ENCODE measurements at places on chromosomes 4 and X.
A peak's percentile ranks its signal among the peaks of the same experiment; 100 is the strongest.

GRCh38 chr4:15906020-15906443 lies 32.5 kb downstream of the FGFBP1 start:
- DNase-seq, result no peak

GRCh38 chrX:69556060-69557011 lies 52.2 kb downstream of the NALF2 start:
- no peak for DNase-seq

- peak; percentile 40 for DNase-seq
Measured at GRCh38 chrX:130770615-130771014, 132.4 kb downstream of the ENOX2 start.

DNA sequence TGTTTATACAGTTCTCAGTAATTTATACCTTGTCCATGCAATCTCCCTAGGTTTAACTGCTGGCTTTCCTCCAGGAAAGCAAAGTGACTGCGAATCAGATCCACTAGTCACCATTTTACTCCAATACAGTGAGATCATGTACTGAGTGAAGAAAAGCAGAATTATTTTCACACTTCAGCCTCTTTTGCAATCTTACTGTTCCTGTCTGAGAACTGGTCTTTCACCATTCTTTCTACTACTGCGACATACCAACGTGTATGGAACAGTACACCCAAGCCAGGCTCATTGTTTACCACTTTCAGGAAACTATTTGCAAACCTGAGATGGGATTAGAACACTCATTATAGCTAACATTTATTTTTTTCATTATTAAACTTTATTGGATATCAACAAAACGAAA lies 8.0 kb upstream of the MSL3 start:
- DNase-seq, result no peak

GRCh38 chr4:73451404-73451803 lies 15.4 kb downstream of the AFP start:
- peak; percentile 68 for DNase-seq

- DNase-seq, result no peak
Measured at GRCh38 chrX:132775263-132775823, 183.1 kb downstream of the HS6ST2 start.

GRCh38 chr4:15003891-15004738 lies 1.8 kb downstream of the CPEB2 start:
- no peak for DNase-seq

GRCh38 chr4:11900359-11900758 lies 471.7 kb upstream of the HS3ST1 start:
- no peak for DNase-seq

DNA sequence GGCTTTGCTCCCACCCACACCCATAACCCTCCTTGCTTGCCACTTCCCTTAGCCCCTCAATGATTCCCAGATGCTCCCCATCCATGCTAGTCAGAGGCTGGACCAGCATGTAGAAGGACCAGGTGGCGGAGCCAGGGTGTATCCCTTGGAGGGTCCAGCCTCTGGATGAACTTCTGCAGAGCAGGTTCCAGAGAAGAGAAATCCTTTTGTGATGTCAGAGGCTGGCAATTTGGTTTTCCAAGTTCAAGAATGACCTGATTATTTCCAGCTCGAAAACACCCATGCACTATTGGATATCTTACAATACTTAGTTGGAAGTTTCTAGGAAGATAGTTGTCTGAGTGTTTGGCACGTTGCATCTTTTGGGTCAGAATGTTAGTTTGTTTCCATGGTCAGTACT lies 168.3 kb upstream of the RPS6KA3 start:
- no peak for DNase-seq

DNA sequence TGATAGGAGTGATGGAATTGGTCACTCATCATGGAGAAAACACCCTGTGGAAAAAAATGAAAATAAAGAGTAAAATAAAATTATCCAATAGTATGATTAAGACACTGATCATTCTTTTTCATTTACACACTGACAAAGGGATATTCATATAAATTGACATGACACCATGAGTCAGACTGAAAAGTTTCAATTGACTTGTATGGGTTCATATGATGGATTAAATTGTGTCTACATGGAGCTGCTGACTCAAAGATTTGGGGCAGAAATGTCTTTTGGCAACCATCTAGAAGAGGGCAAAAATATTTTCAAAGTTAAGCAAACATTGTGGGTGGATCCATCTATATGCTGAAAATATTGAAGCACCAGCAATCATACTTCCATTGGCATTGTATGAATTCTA lies 153.4 kb upstream of the PPP3CA start:
- no peak for DNase-seq

GRCh38 chrX:106905064-106905708 lies 2.0 kb upstream of the RIPPLY1 start:
- DNase-seq, result no peak

- no peak for DNase-seq
Measured at GRCh38 chrX:153665726-153666306, 7.8 kb downstream of the PNCK start.

GRCh38 chr4:8862800-8863685 lies 8.6 kb downstream of the HMX1 start:
- no peak for DNase-seq

DNA sequence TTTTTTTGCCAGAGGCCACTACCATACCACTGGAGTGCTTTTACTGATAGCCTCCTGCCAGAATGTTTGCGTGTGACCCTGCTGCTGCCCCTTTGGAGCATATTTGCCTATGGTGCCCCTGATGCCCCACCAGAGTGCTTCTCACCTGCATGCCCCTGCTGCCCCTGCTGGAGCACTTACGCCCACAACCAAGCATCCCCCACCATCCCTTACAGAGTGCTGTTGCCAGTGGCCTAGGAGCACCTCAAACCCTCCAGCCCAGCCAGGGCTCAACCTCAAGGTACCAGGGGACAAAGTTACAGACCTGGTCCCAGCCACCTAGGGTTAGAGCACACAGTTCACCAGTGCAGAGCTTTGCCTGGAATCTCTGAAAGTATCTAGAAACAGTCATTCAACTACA lies 207.2 kb downstream of the CFAP299 start:
- no peak for DNase-seq

- DNase-seq, result no peak
Measured at GRCh38 chr4:3851211-3851610, 85.0 kb downstream of the ADRA2C start.

GRCh38 chrX:35841872-35842271 lies 43.7 kb downstream of the MAGEB16 start:
- DNase-seq, result no peak

GRCh38 chr4:13990596-13991589 lies 363.4 kb upstream of the BOD1L1 start:
- no peak for DNase-seq

GRCh38 chr4:70927502-70928137 lies 25.5 kb downstream of the MOB1B start:
- DNase-seq, result no peak

DNA sequence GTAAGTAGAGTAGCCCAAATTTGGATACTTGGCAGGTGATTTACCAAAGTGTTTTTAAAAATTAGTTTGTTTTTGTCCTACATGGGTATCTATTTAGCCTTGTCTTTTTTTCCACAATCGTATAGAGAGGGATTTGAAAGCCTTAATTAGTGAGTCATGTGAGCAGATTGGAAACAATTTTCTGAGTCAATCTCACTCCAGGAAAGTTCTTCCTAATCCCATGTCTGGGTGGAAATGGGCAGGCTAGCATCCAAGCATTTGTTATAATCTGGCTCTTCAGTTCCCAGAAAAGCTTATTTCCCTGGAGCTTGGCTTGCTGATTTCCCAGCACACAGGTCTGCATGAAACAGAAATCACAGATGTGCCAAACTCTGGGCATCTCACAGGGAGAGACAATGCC lies 426.9 kb upstream of the BOD1L1 start:
- DNase-seq, result no peak

- DNase-seq, result no peak
Measured at GRCh38 chr4:132540268-132540667, 608.8 kb upstream of the PCDH10 start.

DNA sequence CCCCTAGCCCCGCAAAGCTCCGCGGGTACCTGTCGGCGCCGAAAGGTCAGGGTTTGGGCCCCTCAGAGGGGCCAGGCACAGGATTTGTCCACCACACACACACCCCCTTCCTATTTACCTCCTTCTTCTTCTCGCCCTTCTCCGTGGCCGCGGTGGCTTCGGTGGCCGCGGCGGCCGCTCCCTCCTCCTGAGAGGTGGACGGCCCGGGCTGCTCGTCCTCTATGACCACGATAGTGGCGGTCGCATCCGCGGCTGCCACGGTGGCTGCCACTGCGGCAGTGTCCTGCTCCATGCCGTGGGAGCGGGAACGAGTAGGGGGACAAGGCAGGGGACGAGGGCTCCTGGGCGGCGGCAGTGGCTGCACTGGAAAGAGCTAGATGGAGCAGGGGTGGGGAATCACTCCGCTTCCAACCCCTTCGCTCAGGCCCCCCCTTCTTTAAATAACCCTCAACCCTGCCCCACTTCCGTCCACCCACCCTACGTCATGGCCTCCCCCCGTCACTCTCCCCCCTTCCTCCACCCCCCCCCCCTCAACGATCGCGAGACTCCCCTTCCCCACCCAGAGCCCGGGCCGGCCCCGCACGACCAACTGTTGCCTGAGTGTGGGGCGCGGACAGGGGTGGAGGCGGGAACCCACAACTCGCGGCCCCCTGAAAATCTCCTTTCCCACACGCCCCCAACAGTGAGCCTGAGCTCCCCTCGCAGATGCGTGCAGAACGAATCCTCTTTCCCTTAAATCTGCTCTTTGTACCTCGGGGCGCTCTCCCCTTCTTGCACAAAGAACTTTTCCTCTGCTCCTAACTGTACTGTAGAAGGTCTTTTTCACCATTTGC lies at the start of gene SMARCA1:
Gene SMARCA1 (minus strand): TSS at position 412 of the 833 bp plus-strand sequence. CDS start 120 bp downstream, at position 292.
- no peak for DNase-seq

DNA sequence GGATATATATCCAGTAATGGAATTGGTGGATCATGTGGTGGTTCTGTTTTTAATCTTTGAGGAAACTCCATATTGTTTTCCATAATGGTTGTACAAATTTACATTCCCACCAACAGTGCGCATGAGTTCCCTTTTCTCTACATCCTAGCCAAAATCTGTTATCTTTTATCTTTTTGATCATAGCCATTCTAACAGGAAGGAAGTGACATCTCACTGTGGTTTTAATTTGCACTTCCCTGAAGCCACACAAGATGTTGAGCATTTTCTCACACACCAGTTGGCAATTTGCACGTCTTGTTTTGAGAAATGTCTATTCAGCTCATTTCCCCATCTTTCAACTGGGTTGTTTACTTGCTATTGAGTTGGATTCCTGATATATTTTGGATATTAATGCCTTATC lies 194.9 kb downstream of the CBLL2 start:
- no peak for DNase-seq

GRCh38 chr4:10380735-10381134 lies 76.5 kb downstream of the ZNF518B start:
- no peak for DNase-seq

- no peak for DNase-seq
Measured at GRCh38 chr4:168882650-168883233, 127.3 kb downstream of the CBR4 start.

DNA sequence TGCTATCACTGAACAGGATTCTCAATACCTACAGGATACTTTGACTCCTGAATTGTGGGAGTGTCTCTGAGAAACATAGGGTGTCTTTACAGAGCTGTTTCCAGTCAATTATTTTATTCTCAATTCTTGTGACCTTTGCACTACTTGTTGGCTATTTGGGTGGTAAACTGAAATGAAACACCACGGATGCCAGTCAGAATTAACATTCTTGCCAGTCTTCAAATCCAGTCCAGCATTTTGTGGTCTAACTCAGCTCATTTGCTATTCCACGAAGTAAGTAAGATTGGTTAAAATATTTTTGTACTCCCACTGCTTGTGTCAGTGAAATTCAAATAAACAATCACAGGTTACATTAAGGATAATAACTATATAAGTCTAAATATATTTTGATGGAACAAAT lies 197.9 kb downstream of the ANKRD50 start:
- DNase-seq, result no peak

GRCh38 chr4:55458611-55459010 lies 62.9 kb downstream of the TMEM165 start:
- DNase-seq, result no peak

GRCh38 chr4:102663073-102663472 lies 97.7 kb downstream of the MANBA start:
- peak; percentile 54 for DNase-seq

- DNase-seq, result no peak
Measured at GRCh38 chr4:119942806-119943205, 123.8 kb downstream of the MAD2L1 start.

DNA sequence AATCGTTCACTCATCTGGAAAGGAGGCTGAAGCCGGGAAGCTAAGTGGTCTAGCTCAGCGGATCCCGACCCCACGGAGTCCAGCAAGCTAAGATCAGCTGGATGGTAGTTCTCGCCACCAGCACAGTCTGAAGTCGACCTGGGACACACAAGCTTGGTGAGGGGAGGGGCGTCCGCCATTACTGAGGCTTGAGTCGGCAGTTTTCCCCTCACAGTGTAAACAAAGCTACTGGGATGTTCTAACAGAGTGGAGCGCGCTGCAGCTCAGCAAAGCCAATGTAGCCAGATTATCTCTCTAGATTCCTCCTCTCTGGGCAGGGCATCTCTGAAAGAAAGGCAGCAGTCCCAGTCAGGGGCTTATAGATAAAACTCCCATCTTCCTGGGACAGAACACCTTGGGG lies 555.4 kb downstream of the BCOR start:
- DNase-seq, result no peak

GRCh38 chrX:12425496-12425895 lies 287.2 kb downstream of the FRMPD4 start:
- DNase-seq, result no peak

GRCh38 chrX:119041175-119041574 lies 31.6 kb upstream of the CT47C1 start:
- peak; percentile 40 for DNase-seq

- DNase-seq, result no peak
Measured at GRCh38 chr4:80073473-80074008, 512 bp upstream of the ANTXR2 start.

DNA sequence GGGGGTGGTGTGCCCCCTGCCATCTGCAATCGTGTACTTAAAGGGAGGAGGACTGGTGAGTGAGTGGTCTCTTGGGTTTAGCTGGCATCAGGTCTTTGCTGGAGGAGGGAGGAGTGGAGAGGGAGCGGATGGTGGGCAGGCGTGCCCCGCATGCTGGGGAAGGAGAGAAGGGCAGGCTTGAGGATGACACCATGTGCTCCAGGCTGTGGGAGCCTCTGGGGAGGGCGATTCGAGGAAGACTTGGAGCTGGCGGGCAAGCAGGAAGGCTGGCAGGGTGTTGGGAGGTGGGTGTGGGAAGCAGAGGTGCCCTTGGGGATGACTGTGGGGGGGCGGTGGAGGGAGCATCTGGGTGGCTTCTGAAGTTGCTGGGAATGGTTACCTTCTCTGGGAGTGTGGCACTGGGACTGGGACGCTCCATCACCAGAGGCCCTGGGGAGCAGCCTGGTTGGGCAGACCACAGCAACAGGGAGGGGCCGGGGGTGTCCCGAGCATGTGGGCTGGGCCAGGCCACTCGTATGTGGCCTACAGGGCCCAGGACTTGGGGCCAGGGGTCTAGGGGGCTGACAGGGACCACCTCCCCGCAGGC lies 30.8 kb upstream of the AFAP1 start:
- no peak for DNase-seq

- DNase-seq, result no peak
Measured at GRCh38 chrX:21986596-21986995, 45.5 kb upstream of the PHEX start.

All from non-pigmented ciliary epithelial cell (primary cell).